Non-pigmented ciliary epithelial cell (primary cell): ENCODE measurements at places on chromosomes 12 and 14.

GRCh38 chr14:87108726-87109125 is 884.3 kb downstream of the GALC start:
- no peak for DNase-seq

DNA sequence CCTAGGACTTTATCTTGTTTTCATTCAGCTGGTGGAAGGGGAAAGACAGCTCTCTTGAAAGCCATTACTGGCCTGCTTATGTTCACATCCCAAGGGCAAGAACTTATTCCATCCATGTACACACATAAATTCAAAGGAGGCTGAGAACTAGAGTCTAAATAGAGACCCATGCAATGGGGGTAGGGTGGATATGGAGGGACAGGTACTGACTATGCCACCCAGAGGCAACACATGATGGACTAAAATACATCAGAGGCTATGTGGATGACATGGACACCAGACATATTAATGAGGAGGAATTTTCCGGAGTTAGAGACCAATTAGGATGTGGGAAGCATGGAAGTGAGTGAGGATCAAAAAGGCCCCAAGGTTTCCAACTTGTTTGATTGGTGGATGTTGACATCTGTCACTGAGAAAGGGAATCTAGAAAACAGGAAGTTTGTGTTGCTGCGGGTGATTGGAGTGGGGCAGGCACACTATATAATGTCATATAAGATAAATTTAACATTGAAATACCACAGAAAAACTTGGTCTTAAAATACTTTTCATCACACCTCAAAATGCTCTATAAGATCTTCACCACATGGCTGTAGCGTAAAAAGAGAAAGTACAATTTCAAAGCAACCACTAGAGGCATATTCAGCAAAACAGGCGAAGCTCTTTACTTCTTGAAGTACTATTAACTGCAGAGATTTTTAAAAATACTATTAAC is 130.4 kb downstream of the GRIP1 start:
- no peak for DNase-seq

GRCh38 chr14:67522270-67522669 is 10.8 kb upstream of the PLEKHH1 start:
- no peak for DNase-seq

DNA sequence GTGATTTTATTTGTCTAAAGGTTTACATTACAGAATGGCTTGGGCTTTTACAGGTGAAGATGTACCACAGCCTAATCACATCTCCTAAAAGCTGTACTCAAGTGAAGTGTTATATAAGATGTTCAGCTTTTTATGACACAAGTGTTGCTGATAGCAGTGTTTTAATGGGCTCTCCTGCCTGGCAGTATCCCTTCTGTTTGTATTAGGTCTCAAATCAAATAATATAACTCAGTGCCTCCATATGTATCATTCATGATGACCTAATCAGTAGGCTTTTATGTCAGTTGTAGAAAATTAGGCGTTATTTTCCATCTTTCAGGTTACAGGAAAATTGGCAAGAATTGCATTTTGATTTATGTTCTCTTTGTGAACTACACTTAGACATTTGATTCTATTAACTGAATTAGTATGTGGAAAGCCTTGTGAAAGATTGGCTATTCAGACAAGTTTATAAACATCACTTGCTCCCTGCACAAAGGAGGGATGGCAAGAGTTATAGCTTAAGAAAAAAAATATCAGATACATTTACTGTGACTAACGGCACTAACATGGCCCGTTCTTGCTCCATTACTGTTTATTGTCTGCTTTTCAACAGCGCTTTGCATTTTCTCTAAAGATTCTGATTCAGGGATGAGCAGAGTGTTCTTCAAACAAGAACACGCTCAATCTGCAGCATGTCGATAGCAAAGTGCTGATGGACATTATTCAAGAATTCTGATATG is 143.7 kb upstream of the DIO2 start:
- no peak for DNase-seq

DNA sequence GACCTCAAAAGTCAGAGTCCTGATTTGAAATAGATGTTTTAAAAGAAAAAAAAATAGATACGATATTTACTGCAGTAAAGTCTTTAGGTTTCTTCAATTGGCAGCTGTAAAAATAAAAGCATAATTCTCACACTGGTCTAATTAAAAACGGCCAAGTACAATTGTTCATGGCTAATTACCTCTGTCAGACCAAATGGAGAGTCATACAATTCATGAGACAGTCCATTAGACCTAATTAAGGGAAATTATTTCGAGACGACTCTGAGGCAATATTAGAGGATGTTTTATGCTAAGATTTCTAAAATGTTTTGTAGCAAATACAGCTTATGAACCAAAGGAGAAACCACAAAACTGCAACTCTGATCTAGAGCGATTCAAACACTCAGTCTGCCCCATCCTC is 131.3 kb downstream of the PHLDA1 start:
- DNase-seq, result no peak

GRCh38 chr14:96497087-96497486 is 5.1 kb upstream of the PAPOLA start:
- no peak for DNase-seq
